ENCODE measurements at places on chromosomes 4 and X.

- no peak for DNase-seq
Observed at GRCh38 chr4:184205243-184205642, 12.4 kb downstream of the ENPP6 start.

- no peak for DNase-seq
Observed at GRCh38 chr4:76463568-76463967, 28.5 kb downstream of the SHROOM3 start.

DNA sequence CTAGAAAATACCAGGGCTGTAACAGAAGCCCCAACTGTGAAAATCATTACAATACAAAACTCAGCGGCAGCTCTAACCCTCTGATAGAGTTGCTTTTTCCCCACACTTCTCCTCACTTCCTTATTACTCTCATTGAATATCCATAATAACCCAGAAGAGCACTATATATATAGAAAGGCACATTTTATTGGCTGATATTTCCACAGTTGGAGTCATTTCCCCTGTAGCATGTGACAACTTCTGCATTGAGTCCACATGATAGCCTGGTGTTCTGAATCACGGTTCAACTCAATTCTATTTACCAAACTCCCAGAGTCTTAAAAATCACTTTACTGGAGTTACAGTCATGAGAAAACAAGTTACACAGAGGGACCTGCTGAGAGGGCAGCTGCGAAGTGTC lies 46.6 kb upstream of the NWD2 start:
- DNase-seq, result no peak

GRCh38 chrX:68685685-68686084 lies 38.2 kb downstream of the STARD8 start:
- DNase-seq, result no peak

DNA sequence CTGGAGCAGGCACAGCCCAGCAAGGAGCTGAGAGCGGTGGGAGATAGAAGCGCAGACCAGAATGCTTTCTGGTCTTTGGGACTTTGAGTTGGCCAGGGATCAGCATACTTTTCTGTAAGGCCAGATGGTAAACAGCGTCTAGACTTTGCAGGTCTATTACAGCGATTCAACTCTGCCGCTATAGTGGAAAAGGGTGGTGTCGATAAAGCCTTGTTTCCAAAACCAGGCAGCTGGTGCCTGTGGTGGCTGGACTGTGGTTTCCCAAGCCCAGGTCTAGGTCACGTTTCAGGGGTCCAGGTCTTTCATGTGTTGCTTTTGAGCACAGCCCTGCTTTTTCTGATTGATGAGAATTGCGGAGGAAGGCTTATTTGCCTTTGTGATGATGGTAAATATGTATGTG lies 40.1 kb downstream of the HTT-AS start:
- no peak for DNase-seq

- no peak for DNase-seq
Observed at GRCh38 chr4:173332021-173332487, 2.1 kb downstream of the HMGB2 start.

Data from right kidney (tissue), 9 donors.